ENCODE measurements at places on chromosomes 4 and X.

DNA sequence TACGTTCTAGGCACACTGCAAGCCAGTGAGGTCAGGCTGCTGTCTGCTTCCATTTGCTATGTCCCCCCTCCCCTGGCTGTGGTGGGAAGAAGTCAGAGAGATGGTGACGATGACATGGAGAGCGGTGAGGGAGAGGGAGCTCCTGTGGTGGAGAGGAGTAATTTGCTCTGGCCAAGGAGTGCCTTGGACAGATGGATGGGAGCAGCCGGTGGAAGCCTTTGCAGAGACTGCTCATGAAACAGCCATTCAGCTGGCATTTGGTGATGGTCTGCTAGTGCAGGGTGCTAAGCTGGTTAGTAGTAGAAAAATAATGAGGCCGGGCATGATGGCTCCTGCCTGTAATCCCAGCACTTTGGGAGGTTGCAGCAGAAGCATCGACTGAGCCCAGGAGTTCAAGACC lies 124.1 kb downstream of the FHDC1 start:
- no peak for DNase-seq

DNA sequence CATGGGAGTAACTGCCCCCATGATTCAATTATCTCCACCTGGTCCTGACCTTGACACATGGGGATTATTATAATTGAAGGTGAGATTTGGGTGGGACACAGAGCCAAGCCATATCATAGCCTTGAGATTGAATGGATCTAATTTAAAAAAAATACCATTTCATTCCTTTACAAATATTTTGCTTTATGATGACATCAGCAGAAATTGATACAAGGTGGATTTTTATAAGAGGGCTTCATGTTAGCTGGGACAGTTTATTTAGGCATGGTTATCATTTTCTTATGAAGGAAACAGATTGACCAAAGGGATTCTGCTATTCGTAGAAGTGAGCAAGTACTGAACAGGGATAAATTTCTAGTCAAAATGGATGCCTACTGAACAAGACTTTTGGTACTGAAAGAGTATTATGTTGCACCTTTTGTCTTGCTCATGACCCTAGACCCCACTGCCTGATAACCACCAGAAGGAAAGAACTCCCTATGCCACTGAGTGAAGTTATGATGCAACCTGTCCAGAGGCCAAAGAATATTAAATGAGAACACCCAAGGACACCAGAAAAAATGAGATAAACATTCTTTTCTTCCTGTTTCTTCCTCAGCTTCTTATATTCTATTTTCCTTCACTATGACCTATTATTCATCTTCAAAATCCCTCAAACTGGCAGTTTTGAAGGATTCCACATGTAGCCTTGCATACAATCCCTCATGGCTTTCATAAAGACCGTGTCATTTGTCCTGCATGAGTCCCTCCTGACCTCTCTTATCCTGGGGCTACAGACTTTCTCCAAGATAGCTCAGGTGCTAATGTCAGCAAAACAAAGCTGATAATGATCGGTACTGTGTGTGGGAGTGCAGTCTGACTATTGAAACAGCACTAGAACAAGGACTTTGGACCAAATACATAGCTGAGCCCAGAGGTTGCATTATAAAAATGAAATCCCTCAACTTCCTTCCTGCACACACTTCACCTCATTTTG lies 118.3 kb downstream of the AFF2 start:
- DNase-seq: no peak

- DNase-seq: no peak
These were observed 355.4 kb upstream of the CPEB2 start for GRCh38 chr4:14646831-14647230.

DNA sequence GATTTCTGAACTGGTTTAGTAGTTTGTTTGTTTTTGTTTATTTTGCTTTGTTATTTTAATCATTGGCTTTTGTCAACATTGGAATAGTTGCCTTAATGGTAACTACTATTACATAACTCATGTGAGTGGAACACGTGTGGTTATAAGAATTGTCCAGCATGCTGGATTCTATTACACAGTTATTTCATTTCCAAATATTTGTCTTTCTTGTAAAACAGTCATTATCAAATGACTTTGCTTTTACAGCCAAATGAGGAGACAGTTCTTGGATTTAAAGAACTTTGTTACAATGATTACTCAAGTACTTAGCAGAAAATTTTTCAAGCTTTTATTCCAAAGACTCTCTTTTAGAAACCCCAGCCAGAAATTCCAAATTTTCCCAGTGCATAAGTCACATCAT lies 516.1 kb upstream of the MAGEB2 start:
- no peak for DNase-seq

GRCh38 chrX:48815266-48815665 lies 11.0 kb upstream of the ERAS start:
- DNase-seq: no peak

DNA sequence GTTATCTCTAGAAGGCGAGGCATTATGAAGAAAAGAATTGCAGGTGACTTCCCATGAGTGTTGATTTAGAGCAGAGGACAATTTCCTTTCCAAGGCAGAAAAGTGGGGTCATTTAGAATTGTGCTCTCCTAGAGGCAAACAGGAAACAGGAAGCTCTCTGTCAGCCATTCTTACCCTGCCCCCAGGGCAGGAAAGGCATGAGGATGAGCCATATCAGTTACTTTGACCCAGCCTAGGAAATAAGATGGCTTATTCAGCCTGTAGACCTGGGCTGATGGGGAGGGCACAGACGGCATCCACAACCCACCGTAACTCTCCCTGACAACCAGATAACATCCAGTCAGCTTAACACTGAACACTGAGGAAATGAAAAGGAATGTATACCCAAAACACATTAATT lies 88.8 kb upstream of the KDR start:
- DNase-seq: no peak

DNA sequence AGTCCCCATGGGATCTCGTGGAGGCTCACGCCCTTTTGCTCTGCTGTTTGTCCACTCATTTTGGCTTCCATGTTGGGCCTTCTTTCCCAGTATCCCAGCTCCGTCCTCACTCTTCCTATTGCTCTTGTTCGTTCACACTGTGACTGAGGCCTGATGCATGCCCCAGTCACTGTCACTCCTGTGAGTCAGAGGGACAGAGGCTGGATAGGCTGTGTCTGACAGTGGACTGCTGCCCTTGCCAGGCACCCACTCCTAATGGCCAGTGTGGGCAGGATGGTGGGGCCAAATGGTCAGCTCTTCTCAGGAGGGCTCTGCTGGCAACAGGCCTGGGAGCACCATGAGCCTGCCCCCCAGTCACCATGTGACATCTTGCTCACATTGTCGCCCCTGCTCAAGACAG lies 40.0 kb downstream of the HADH start:
- no peak for DNase-seq

GRCh38 chrX:125198546-125198945 lies 121.1 kb upstream of the TEX13C start:
- DNase-seq: no peak

DNA sequence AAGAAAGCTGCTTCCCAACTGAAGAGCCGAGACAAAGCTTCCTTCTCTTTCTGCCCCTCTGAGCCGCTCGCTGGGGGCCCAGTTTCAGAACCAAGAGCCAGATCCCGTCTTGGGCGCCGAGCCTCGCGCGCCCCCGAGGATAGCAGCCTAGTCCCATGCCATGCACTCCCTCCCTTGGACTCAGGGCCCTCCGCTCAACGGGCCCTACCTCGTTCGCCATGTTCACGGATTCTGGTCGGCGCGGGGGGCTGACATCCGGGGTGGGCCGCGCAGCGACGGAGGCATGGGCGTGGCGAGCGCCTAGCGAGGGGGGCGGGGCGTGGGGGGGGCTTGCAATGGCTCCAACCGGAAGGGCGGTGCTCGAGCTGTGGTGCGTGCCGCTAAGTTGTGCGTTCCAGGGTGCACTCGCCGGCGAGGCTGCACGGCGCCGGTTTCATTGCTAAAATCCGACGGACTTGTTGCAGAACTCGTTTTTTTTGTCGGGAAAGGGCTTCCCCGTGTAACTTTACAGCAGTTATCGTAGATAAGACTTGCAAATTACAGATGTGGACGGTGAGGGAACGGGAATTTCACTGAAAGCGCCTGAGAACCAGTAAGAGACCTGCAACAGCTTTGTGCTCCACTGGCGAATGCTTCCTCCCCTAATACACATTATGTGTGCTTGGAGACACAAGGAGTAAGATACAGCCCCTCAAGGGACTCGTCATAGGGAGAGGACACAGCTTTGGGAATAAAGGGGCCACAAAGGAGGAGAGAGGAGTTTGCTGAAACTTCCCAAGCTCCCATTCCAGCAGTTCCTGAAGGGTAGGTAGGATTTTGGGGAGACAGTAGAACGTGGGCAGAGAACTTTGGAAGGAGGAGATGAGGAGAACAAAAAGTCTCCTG lies at the start of gene ADH5:
TSS of gene ADH5 (minus strand) at position 308 of the 885 bp plus-strand sequence. CDS start at position 220, 88 bp downstream.
- peak; percentile 63 for DNase-seq

- no peak for DNase-seq
These were observed 33.3 kb upstream of the PRDX4 start for GRCh38 chrX:23633834-23634580.

DNA sequence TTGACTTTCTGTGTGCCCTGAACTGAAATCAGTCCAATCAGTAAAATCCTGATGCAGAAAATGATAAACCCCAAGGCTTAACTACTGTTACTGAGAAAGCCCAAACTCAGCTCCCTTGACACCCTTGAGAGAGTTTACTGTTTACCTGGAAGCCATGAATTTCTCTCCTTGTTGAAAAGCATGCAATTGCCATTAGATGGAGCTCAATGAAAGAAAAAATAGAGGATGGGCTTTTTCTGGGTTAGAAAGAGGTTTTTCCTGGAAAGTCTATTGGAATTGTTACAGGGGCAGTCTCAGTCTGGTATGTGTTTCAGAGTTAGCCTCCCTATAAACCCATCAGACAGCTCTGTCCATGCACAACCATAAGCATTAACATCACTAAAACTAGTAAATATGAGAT lies 66.4 kb upstream of the C4orf54 start:
- no peak for DNase-seq

DNA sequence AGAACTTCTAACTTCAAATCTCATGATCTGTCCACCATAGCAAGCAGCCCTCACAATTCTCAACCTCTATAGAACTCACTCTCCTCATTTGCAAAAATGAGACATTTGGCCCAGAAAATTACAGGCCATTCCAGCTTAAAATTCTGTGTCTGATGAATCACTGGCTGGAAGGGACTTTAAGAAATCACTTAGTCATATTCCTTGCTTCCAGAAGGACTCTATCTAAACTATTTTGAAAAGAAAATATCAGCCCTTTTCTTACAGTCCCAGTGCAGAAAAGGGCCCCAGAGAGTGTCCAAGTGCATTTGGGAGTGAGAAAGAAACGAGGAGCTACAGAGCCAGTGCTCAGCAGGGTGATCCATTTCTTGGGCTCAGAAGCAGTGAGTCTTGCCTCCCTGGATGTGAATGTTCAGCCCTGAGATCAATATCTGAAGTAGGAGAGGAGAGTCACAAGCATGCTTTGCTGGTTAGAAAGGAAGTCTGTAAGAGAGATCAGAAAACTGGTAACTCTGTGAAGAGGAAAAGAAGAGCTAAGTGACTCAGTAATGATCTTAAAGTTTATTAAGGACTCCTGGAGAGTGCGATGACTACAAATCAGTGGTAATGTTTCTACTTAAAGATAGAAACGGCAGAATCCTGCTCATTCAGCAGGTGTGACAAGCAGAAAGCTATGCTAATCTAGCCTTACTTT lies 139.8 kb downstream of the PALLD start:
- DNase-seq: peak; percentile 89

- no peak for DNase-seq
These were observed 667.1 kb upstream of the BOD1L1 start for GRCh38 chr4:14294611-14295010.

- DNase-seq: peak; percentile 78
These were observed 1.5 kb downstream of the FRYL start for GRCh38 chr4:48778431-48779094.

DNA sequence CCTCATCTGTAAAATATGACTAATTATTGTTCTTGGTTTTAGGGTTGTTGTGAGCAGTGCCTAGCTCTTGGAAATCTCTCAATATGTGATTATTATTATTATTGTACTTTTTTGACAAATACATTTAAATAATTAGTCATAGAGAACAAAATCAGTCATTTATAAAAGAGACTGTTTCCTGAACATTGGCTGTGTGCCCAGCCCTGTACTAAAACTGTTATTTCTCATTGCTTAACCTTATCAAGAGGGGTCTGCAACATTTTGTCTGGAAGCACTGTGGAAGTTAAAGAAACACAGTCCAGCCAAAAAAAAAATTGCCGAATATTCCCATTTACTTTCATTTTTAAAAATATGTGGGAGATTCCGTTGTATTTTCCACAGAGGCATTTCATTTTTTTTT lies 989.2 kb upstream of the SLIT2 start:
- DNase-seq: no peak
